ENCODE measurements at places on chromosomes 7 and 10. TPM values are rescaled to one million over a fixed set of nuclear protein-coding genes. Genes with fewer than 3 reads are reported as not detected.
A peak's percentile ranks its signal among the peaks of the same experiment; 100 is the strongest.

GRCh38 chr7:75630549-75630948, 108.2 kb downstream of the HIP1 start:
- DNase-seq, result peak; percentile 45

DNA sequence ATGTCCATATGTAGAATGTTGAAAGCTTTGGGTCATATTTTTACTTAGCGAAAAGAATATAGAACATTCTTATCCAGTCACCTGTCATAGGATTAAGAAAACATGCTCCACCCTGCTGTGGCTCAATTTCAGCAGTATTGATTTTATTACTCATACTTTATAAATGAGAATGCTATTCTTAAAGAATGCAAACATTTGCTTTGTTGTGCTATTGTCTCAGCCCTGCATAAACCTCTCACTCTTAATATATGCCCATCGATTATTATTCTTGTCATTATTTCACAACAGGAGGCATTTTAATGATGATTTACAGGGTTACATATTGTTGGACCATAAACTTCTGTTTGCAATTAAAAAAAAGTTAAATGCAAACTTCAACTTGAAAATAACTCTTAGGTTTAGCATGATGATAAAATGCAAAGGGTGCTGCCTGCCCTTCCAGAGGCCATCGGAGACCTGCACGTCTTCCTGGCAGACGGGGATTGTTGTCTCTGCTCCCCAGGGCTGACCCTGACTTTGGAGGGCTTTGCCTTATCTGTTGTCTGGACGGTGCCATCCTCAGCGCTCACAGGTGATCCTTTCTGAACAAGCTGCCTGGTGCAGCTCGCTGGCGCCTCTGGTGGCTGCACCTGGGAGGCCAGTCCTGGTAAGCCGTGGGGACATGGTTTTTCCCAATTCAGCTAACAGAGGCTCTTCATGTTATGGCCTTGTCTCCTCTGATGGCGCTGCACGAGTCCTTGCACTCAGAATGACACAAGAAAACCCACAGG, 50.0 kb upstream of the SHH start:
- no peak for DNase-seq

- no peak for DNase-seq
These were observed 75.0 kb upstream of the ARMC3 start for GRCh38 chr10:22852712-22853353.

DNA sequence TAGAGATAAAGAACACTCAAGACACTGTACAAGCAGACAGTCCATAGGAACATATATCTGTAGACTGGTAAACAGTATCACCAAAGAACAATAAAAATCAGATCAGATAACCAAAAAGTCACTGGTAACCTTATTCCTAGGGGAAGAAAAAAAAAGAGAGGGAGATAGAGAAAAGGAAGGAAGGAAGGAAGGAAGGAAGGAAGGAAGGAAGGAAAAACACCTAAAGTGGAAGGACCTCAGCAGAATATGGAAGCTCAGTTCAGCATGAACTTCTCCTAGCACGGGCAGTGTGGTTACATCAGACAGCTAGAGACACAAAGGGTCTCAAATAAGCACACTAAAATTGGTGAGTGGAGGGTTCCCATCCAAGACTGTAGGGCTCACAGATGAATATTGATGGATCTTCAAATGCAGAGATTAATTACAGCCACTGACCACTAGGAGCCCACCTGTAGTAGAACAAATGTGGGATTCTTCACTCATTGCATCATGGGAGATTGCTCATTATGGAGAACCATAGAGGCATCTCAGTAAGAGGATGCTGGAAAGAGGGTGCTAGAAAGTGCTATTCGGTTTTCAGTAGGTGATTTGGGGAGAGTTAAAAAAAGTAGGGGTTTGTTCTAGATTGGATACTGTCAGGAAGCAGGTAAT, 293.4 kb upstream of the C7orf33 start:
- no peak for DNase-seq

- DNase-seq, result no peak
These were observed 422.7 kb upstream of the LRGUK start for GRCh38 chr7:133704453-133704852.

DNA sequence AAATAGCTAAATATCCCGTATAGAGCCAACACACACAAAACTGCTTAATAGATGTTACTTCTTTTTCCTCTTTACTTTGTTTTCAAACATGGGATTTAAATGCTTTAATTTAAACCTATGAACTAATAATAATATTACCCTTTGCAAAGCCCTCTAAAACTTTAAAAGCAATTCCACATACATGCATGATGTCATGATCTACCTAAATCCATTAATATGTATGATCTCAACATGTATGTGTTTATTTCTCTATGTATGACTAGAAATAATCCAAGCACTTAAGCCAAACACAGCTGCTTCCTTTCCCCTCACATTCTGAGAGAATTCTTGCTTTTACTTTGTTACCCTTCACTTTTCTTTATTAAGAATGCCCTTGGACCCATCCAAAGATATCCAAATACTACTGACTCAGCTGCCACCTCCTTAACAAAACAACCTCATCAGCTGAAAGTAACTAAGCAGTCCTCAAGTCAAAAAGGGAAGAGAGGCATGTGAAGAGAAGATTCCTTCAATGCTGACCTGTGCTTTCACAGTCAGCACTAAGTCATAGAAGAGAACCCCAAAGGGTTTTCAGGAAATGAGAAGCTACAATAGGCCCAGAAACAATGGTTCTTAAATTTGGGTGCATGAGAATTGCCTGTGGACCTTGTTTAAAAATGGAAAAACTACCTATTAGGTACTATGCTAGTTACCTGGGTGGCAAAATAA, 266.4 kb upstream of the LRGUK start:
- no peak for DNase-seq

DNA sequence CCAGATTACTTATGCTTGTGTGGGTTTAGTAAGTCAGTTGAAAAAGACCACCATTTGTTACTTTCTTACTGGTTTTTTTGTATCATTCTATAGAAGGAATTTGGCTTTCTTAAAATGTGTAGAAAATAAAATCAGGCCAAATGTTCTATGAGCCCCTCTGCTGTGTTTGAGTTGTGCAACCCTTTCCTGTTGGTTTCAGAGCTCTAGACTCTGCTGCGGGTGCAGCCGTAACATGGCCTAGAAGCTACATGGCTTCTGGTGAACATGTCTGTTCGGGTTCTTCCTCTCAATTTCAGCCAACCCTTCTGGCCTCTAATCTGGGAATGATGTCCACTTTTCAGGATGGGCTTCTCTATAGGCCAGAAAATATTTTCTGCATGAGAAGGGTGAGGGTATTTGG, 56.6 kb upstream of the RAB18 start:
- DNase-seq, result no peak

DNA sequence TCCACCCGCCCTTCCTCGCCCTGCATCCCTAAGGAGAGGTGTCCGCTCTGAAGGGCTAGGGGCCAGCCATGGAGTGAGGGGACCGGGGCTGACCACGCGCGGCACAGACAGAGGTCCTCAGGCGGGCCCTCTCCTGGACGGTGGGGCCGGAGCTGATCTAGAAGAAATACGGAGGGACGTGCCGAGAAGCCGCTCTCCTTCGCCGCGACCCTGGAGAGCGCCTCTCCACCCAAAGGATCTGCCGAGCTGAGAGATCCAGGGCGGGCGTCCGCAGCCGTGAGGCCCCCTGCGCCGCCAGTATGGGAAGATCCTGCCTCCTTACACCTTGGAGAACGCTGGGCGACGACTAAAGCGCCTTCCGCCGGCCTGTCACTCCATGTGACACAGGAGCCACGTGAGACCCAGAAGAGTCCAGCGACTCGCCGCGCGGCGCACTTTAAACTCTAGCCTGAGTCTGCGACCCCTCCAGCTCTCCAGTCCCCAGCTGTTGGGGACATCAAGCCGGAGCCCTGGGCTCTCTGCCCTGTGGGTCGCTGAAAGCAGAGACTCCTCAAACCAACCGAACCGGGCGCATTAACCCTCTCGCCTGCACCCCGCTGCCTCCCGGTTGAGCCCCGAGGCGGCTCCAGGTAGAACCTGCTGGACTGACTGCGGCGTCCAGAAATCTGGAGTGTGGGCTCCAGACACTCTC, 1.5 kb upstream of the SFMBT2 start:
- peak; percentile 77 for DNase-seq

DNA sequence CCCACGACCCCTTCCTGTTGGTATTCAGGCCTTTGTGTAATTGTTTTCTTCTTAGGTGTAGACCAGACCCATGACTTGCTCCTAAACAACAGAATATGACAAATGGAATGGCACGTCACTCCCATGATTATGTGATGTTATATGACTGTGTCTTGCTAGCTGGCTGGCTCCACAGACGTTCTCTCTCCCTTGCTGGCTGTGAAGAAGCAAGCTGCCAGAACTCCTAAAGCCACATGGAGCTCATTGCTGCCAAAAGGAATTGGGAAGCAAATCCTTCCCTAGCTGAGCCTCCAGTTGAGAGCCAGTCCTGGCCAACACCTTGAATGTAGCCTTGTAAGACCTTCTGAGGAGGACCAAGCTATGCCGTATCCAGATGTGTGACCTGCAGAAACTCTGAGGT, 74.2 kb downstream of the RAB18 start:
- DNase-seq, result no peak

GRCh38 chr7:140517546-140518369, 38.5 kb upstream of the MKRN1 start:
- peak; percentile 89 for DNase-seq

GRCh38 chr10:95457319-95457886, 103.8 kb downstream of the SORBS1 start:
- DNase-seq, result no peak

DNA sequence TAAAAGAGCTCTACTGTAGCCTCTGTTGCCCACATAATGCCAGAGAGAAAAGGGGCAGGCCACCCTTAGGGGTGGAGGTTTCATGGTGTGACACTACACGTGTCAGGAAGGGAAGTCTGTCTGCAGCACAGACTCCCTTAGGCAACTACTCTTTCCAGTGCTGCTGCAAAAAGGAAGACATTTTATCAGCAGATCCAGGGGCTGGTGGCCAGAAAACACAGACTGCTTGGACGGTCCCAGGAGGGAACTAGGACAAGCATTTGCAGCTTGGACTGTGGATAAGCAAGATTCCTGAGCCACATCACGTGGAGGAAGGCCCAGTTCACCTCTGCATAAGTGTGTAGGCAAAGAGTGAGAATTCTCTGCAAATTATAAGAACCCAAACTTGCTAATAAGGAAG, 220.8 kb downstream of the FANK1 start:
- DNase-seq, result no peak

- DNase-seq, result no peak
These were observed 177.7 kb downstream of the PTN start for GRCh38 chr7:137165786-137166185.

DNA sequence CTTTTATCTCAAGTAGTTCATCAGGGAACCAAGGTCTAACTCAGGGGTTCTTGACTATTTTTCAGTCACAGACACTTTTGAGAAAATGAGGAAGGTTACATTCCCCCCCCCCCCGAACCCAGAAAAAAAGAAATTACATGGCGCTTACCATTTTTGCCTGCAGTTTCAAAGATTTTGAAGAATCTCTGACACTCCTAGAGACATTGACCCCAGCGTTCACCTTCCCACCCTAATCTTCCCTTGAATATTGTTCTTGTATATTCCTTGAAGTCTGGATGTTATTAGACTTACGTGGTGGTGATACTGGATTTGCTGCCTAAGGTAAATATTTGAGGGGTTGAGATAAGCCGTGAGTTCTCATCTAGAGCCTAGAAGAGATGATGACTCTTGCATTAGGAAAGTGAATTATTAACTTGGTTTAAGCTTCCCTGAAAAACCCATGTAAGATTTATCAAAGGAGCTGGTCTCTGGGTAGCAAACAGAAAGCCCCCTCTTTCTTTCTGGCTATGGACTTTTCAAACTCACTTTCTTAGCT, 245.7 kb upstream of the FOXK1 start:
- no peak for DNase-seq

DNA sequence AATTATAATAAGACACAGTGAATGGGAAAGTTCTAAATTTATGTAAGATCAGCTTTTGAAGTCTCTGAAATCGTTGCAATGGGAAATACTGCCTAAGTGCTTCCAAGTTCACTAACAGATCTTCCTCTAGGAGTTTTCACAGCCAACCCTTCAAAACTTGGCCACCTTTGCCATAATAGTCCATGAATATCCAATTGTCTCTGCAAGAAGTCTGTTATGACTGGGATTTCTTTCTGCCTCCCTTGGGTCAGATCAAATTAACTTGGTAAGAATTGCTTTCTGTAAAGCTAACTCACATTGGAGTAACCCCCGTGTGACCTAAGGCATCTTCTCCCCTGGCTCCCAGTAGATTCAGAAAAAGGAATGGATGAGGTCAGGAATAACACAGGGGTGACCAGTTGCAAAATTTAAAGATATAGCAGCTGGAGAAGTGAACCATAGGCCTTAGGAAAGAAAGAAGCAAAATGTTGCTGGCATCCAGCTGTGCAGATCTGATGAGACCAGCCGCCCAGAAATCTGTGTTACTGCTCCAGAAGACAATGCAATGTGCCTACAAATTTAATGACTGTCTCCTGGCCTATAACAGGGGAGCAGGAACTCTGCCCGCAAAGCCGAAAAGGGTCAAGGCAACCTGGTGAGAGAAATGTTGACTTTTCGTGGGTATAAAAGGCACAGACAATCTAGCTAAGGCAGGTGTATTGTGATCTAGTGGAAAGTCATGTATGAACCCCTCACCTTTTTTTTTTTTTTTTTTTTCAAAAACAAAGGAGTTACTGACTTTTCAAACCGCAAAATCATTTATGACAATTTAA, 7.5 kb upstream of the OPTN start:
- DNase-seq, result no peak

GRCh38 chr10:72417971-72418370, 63.3 kb upstream of the DNAJB12 start:
- DNase-seq, result no peak

DNA sequence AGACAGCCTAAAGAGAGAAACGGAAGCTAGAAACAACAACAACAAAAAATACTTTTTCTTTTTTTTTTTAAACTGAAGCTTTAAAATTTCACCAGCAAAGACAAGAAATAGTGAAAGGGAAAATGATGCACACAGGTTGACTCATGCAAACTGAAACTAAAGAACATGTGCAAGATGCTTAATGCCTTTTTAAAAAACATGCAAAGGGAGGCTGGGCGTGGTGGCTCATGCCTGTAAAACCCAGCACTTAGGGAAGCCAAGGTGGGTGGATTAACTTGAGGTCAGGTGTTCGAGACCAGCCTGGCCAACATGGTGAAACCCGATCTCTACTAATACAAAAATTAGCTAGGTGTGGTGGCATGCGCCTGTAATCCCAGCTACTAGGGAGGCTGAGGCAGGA, 15.1 kb upstream of the CUBN start:
- peak; percentile 85 for DNase-seq

GRCh38 chr7:98282703-98283102, 1.2 kb downstream of the BRI3 start:
- DNase-seq, result no peak

- DNase-seq, result no peak
These were observed 21.8 kb downstream of the STN1 start for GRCh38 chr10:103896225-103896624.

SLC26A3 gene
- not detected for total RNA-seq

ADCYAP1R1 gene
- not detected for total RNA-seq

RARRES2 gene
- not detected for total RNA-seq

GDF2 gene
- total RNA-seq, result not detected

NUTM2E gene
- 0.19 TPM for total RNA-seq

HELLS gene
- 247 TPM for total RNA-seq

UTF1 gene
- 0.19 TPM for total RNA-seq

VIPR2 gene
- 1.7 TPM for total RNA-seq

MIOS gene
- total RNA-seq, result 33.3 TPM

TUBGCP2 gene
- total RNA-seq, result 70.6 TPM

GPC2 gene
- 7.9 TPM for total RNA-seq

GRM3 gene
- total RNA-seq, result not detected

DYNC1I1 gene
- total RNA-seq, result not detected

COMTD1 gene
- total RNA-seq, result 37.1 TPM

All from activated CD4-positive, alpha-beta T cell treated with anti-CD3 and anti-CD28 coated beads, Interleukin-2, amount 10 ng/mL, durations not matched to agents 24 days and 14 days (primary cell).